ENCODE measurements at places on chromosomes 5 and 9.

DNA sequence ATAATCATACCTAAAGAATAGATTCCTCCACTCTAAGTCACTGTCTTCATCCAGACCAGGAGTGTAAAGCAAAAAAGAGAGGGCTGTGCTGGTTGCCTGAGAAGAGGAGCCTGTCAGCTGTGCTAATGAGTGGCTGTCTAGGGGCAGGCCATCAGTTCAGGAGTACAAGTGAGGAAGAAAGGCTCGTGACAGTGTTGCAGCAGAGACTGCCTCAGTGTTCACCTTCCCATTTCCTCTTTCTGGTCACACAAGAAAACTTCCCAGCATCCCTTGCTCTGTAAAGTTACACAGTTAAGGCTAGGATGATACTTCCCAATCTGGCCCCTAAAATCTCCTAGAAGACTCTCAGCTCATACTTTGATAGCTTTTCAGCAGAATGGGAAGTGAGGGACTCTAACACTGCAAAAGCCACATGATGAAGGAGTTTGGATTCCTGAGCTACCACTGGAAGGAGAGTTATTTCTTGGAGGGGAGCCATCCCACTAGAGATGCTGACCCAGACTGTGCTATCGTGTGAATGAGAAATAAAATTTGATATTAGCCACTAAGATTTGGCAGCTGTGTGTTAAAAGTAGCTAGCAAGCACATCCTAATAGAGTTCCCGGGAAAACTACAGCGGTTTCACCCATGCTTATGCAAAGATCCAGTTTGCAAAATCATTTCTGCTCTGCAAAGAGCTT lies 67.1 kb downstream of the ADAMTS12 start:
- DNase-seq, result peak; percentile 87

- DNase-seq, result no peak
Measured at GRCh38 chr9:36151316-36152210, 15.0 kb downstream of the GLIPR2 start.

DNA sequence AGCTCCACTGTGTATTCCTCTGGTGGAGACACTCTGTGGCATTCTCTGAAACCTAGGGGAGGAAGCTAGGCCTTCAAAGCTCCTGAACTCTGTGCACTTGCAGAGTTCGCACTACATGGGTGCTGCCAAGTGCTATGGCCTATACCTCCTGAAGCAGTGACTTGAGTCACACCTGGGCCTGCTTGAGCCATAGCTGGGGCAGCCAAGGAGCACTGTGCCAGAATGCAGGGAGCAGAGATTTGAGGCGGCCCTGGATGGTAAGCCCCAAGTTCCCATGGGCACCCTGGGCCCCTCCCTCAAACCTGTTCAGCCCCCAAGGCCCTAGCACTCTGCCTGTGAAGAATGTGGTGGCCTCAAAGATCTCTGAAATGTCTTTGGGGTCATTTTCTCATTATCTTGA lies 212.9 kb downstream of the SPATA31A6 start:
- DNase-seq, result no peak

- no peak for DNase-seq
Measured at GRCh38 chr9:21392270-21392669, 7.1 kb upstream of the IFNA2 start.

- peak; percentile 88 for DNase-seq
Measured at GRCh38 chr9:127049044-127049443, 73.4 kb downstream of the ANGPTL2 start.

GRCh38 chr5:175418251-175418650 lies 25.7 kb downstream of the DRD1 start:
- no peak for DNase-seq

- DNase-seq, result no peak
Measured at GRCh38 chr9:36416890-36417289, 16.8 kb upstream of the RNF38 start.

Measured in pons (tissue), 1 donor.